ENCODE measurements at places on chromosomes 7 and 10.

GRCh38 chr7:106418094-106418493, 133.3 kb upstream of the NAMPT start:
- no peak for DNase-seq

DNA sequence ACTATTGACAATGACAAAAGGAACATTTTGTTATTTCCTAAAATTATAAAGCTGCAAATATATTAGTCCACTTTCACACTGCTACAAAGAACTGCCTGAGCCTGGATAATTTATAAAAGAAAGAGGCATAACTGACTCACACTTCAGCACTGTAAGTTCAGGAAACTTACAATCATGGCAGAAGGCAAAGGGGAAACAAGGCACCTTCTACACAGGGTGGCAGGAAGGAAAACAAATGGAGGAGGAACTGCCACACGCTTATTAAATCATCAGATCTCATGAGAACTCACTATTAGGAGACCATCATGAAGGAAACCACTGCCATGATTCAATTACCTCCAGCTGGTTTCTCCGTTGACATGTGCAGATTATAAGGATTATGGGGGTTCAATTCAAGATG, 203.1 kb downstream of the TPK1 start:
- no peak for DNase-seq

GRCh38 chr7:86164827-86165226, 478.9 kb upstream of the GRM3 start:
- DNase-seq, result no peak

- DNase-seq, result no peak
These were observed 16.7 kb downstream of the NOS3 start for GRCh38 chr7:151007469-151007898.

GRCh38 chr10:72654720-72655119, 28.8 kb upstream of the MICU1 start:
- DNase-seq, result no peak

GRCh38 chr7:13979671-13980435, 9.6 kb downstream of the ETV1 start:
- no peak for DNase-seq

DNA sequence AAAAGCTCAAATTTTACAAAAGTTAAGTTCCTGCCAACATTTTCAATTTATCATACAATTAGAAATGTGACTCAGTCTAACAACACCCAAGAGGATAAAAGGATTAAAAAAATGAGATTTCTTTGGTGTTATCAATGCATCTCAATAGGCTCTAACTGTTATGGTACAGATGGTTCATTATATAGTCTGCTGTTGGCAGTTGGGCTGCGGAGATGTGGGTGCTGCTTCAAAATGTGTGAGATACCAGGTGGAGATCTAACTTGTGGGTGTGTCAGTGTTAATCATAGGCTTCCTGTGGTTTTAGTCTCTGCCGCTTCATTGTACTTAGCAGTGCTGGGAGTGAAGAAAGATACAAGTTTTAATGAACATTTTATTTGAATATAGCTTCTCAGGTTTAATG, 231.2 kb downstream of the EXOC4 start:
- DNase-seq, result peak; percentile 24

DNA sequence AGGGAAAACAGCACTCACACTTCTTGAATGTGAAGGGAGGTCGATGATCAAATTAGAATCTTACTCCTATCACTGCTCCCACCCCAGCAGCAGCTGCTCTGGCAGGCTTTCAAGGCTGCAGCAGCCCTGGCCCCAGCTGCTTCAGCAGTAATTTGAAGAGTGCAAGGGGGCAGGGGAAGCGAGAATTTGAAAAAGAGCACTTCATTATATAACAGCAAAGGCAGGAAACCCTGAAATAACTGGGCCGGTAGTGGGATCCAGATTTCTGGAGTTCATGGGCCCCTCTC, 44.9 kb downstream of the MYPN start:
- no peak for DNase-seq

DNA sequence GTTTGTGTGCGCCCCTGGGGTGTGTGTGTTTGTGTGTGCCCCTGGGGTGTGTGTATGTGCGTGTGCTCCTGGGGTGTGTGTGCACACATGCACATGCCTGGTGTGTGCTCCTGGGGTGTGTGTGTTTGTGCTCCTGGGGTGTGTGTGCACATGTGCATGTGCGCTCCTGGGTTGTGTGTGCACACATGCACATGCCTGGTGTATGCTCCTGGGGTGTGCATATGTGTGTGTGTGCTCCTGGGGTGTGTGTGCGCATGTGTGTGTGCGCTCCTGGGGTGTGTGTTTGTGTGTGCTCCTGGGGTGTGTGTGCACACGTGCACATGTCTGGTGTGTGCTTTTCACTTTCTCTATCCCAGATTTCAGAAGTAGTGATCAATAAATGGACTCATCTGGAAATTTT, 321.0 kb downstream of the WDR37 start:
- DNase-seq, result no peak

DNA sequence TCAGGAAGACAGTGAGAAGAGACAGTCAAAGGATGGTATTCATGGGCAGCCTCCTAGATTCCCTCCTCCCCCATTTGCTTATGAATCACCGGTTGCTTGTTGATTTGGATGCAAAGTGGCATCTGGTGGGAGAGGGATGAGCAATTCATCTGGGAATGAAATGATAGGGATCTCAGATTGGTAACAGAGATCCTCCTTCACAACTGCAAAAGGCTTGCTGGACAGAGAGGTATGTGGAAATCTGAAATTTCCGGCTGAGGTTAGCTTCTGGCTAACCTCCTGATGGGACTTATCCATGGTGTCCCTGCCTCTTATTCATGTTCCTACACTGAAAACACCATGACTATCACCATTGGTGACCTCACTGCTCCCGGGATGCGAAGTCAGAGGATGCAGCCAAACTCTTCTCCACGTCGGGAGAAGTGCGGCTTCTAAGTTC, 48.4 kb upstream of the PODXL start:
- no peak for DNase-seq

DNA sequence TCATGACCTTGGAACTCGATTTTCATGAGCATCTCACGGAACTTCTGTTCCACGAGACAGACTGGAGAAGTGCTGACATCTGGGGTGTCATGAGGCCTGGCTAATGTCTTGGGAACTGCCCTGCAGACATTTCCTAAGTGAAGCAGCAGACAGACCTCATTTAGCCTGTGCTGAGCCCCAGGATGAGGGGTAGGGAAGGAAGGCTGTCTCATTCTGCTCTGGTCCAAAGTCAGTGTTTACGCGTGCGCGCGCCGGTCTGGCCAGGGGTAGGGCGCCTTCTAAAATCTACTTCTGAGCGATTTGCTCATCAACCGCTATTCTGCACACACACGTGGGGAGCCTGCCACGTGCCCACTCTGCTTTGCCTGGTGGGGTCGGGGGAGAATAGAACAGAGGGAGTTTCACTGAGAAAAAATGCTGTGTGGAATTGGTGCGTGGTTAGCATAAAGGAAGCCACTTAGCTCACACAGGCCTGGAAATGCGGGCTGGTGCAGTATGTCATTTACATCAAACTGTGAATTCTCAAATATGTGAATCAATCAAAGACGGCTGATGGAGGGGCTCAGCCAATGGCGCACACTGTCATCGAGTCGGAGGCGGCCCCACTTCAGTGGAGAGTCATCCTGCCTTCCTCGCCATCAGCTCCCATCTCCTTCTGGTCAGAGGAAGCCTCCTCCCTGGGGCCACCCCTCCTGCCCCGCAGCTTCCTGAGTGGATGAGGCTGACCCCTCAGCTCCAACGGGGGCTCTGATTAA, 335.1 kb downstream of the ADARB2 start:
- no peak for DNase-seq

- no peak for DNase-seq
These were observed 19.1 kb downstream of the CEP41 start for GRCh38 chr7:130421684-130422083.

- no peak for DNase-seq
These were observed 227.2 kb downstream of the CCDC3 start for GRCh38 chr10:12774204-12774894.

DNA sequence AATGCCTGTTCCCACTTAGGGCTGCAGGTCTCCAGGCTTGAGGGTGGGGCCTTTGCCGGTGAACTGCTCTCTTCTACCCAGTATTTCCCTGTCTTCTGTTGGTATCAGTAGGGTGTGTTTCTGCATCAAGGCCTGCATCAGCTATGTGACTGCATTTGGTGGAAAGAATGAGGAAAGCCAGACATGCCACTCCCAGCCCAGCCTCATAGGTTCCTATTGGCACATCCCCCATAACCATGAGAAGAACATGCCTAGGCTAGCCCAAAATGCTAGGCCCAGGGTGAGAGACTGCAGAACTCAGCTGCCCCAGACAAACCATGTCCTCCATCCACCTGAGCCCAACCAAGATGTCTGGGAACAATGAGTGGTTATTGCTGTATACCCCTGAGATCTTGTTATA, 380.3 kb upstream of the ADARB2 start:
- no peak for DNase-seq

GRCh38 chr10:88538048-88538447, 45.1 kb downstream of the RNLS start:
- DNase-seq, result no peak

GRCh38 chr7:39697483-39697882, 74.1 kb downstream of the RALA start:
- DNase-seq, result no peak

DNA sequence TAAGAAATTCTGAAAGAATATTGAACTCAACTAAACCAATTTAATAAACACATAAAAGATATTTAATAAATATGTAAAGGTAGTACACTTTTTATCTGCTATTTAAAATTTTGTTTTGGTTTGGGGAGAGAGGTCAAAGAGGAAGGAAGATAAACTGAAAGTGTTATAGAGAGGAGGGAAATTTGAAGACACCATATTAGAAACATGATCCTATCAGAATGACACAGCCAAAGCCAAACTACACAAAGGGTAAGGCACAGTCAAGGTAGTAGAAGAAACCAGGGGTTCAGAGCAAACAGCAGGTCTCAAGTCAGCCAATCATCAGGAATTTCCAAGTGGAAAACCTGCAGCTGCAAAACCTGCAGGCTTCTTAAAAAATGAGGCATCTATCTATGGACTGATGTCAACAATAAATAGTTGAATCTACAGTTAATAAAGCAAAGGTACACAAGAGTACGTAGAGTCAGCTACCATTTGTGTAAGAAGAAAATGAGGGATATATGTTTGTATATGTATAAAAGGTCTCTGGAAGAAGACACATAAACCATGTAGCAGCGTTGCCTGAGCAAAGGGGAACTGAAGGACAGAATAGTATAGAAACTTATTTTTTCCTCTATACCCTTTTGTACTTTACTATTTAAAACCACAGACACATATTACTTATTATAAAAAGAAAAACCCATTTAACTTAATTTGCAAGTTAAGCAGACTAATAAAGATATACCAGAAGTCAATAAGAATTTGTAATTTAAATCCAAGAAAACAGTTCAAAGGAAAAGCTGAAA, 10.0 kb downstream of the ZNF800 start:
- no peak for DNase-seq

DNA sequence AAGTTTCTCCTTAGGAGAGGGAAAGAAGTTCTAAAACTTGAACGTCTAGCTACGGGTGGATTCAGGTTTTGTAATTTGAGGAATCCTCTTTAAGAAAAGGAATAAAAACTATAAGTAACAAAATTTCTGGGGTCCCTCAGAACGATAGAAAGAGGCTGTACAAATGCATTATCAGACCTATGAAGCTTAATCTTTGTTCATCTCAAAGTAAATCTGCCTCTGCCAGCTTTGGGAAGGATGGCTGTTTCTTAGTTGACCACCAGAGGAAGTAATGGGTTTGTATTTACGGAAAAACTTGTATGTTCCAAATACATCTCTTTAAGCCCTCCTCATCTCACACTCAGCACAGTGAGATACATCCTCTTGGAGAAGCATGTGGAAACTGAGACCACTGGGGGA, 864 bp downstream of the PSTK start:
- no peak for DNase-seq

GRCh38 chr7:8277394-8277982, 15.5 kb upstream of the ICA1 start:
- DNase-seq, result no peak

GRCh38 chr7:7554649-7555575, 11.8 kb upstream of the MIOS start:
- no peak for DNase-seq

GRCh38 chr7:84633-85020, 107.7 kb upstream of the FAM20C start:
- DNase-seq, result peak; percentile 8

DNA sequence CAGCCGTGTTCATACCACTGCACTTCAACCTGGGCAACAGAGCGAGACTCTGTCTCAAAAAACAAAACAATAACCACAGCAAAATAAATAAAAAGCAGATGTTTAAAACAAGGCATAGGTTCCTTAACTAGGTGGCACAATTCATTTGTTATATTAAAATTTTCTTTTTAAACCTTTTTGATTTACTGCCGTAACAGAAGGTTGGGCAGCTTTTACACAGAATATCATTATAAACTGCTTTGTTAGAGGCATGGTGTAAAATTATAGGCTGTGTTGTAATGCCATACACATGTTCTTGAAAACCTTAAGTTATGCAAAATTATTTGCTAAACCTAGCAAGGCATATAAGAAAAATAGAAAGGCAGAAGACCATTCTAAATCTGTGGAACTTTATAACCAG, 84.4 kb downstream of the MKLN1 start:
- DNase-seq, result no peak

GRCh38 chr7:40979296-40979695, 723.6 kb downstream of the INHBA start:
- no peak for DNase-seq

- DNase-seq, result no peak
These were observed 121.4 kb downstream of the PIP4K2A start for GRCh38 chr10:22593026-22593425.

DNA sequence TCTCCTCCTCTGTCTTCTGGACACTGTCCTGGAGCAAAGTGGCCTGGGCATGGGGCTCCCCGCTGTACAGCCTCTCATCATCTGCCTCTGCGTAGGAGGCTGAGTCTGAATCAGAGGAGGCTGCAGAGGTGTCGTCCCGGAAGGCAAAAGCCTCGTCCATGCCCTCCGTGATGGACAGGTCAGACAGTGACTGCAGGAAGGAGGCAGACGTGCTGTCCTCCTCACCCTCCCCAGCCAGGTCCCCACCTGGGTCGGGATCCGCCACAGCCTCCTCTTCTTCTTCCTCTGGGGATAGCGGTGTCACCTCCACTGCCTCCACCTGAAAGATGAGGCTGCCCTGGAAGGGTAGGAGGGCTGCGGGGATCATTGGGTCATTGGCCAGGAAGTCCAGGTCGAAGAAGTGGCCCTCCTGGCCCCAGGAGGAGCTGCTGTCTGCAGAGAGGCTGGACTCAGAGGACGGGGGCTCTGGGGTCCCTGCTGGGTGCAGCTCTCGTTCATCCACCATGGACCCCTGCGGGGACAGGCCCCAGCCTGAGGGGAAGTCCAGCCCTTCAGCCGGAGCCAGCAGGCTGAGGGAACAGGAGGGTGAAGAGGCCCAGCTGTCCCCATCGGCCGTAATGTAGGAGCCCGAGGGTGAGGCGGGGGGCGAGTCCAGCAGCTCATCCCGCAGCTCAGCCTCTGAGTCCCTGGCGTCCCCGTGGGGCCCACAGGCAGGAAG, 3.7 kb downstream of the NACAD start:
- no peak for DNase-seq
